ENCODE measurements at places on chromosomes 2 and 18.
A peak's percentile ranks its signal among the peaks of the same experiment; 100 is the strongest.

- peak; percentile 80 for DNase-seq
These were observed 7.8 kb upstream of the TRABD2A start for GRCh38 chr2:84888401-84889276.

DNA sequence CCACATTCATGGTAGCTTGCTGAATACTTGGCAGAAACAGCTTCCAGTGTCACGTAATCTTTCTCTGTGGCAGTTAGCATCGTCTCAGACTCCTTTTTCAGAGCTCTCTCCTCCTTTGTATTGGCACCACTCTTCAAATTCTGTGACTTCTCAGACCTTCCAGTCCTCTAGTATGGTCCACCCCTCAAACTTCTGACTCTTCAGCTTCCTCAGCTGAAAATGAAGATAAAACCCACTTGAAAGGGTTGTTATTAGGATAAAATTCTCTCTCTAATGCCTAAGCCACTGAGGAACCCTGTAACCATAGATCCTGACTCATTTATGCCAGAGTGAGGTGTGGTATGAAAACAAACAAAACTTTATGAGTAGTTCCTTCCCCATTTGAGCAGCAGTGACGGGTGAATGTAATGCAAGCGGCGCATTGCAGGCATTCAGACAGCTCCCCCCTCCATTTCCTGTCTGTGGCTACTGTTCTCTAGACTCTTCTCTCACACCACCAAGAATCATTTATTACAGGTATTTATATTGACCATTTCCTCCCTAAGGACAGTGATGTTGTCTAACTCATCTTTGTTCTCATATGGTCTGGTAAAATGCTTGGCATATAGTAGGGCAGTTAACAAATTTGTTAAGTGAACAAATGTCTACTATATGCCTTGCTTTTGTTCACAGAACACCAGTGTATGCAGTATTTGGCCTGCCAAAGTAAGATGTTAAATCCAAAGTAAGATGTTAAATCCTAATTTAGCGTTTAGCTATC, 35.3 kb downstream of the GALNT1 start:
- peak; percentile 66 for DNase-seq

- no peak for DNase-seq
These were observed 19.8 kb downstream of the NEMP2 start for GRCh38 chr2:190514676-190515075.

DNA sequence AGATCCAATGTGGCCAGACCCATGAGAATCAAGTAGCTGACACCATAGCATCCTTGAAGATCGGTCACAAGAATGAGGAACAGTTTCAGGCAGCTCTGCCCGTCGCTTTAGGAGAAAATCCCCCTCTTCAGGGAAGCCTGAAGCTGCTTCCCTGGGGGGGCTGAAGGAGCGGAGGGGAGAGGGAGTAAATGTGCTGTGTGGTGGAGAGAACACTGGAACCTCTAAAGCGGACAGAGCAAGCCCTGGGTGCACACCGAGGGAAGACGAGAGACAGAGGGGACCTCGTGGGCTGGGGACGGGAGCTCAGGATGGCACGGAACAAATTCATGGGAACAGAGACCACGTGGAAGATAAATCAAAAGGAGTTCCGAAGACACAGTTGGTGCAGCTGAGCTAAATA, 154.3 kb downstream of the NDUFA10 start:
- DNase-seq = no peak

- DNase-seq = peak; percentile 5
These were observed 16.3 kb downstream of the SLC3A1 start for GRCh38 chr2:44291281-44292248.

GRCh38 chr2:196983934-196984333, 57.4 kb upstream of the PGAP1 start:
- DNase-seq = no peak

DNA sequence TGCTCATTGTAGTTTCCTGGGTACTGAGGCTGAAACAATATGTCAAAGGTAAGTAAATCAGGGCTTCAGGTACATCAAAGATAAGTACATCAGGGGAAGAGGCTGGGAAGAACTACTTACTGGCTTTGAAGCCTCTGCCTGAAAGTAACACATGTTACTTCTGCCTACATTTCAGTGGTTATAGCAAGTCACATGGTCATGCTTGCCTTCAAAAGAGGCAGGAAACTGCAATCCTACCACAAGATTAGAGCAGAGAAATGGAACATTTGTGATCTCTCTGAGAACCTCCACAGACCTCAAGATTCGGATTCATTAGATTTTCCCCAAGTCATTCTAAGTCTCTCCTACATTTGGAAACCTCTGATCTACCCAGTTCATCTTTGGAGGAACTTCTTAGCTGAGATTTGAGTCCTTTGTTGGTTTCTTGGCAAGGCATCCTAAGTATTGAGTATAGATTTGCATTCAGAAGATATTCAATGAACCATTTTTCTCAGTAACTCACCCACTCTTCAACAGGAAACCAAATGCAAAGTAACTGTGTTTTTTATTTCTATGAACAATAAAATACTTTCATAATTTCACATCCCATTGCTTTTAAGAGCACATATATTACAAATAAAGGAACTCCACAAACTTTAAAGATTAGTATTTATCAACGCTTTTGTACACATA, 48.5 kb upstream of the CCDC195 start:
- no peak for DNase-seq

DNA sequence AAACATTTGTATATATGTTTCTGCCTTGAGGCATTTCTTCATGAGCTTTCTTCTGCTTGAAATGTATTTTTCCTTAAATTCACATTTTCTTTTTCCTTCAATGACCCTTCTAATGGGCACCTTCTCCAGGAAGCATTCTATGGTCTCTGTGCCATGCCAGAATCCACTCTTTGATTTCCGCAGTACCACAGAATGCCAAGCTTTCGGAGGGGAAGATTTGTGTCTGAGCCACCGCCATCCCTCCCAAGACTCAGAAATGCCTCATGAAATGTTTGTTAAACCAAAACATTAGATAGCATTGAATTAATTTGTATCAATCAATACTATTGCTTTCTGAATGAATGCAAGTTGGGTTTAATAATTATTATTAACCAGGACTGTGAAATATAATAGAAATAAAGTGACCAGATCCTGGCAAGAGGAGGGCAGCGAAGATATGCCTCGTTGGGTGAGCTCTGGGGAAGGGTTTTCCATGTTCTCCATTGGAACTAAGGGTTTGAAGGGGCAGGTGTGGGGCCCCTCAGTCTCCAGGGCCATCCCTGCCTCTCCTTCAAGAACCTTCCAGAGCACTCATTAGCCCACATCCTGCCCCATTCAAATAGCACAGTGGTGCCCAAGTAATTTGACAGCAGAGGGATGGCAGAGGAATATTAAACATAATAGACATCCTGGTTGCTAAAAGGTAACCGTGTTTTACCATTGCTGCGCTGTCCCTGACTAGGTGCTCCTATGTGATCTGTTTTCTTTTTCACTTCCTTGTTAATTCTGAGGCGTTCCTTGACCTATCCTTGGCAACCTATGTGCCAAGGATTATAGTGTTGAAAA, 189.6 kb downstream of the MYCN start:
- no peak for DNase-seq

- DNase-seq = no peak
These were observed 117.9 kb upstream of the OSR1 start for GRCh38 chr2:19476327-19476726.

DNA sequence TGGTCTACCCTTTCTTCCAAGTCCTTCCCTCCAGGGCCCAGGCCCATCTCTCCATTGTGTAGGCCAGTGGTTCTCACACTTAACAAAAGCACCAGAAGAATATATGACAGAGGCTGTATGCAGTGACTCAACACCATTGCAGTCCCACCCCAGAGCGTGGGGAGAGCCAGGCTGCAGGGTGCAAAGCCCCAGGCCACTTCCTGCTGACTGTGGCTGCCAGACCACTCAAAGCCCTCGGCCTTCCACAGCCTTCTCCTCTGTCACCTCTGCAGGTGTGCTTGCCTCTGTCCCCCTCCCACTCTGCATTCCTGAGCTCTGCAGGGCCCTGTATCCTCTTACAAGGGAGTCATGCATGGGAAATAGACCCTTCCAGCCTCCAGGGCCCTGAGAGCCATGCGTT, 40.4 kb upstream of the ARHGEF4 start:
- no peak for DNase-seq

DNA sequence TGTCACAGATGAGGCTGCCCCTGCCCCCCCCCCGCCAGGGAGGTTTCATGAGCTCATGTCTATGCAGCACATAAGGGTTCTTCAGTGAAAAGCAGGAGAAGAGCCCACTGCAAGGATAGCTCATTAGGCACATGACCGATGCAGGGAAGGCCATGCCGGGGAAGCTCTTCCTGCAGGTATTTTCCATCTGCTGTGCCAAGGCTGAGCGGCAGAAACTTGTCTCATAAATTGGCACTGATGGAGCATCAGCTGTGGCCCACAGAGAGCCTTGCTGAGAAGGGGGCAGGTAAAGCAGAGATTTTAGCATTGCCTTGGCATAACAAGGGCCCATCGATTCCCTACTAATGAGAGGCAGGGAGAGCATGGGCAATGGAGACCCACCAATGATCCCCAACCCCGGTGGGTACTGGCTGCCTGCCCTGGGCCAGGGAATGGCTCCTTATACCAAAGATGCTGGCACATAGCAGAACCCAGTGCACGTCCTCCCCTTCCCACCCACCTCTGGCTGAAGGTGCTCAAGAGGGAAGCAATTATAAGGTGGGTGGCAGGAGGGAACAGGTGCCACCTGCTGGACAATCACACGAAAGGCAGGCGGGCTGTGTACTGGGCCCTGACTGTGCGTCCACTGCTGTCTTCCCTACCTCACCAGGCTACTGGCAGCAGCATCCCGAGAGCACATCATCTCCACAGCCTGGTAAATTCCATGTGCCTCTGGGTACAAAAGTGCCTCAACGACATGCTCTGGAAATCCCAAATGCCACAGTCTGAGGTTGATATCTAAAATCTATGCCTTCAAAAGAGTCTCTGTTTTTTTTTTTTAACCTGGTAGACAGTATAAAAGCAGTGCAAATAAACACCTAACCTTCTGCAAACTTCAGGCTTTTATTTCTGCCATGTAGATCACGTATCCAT, 41.4 kb downstream of the STEAP3 start:
- DNase-seq = peak; percentile 21

- no peak for DNase-seq
These were observed 152.6 kb downstream of the THADA start for GRCh38 chr2:43443282-43443681.

- DNase-seq = no peak
These were observed 146.4 kb upstream of the COPS8 start for GRCh38 chr2:236939271-236939670.

- no peak for DNase-seq
These were observed 111.6 kb upstream of the DLX2 start for GRCh38 chr2:172214252-172214651.

DNA sequence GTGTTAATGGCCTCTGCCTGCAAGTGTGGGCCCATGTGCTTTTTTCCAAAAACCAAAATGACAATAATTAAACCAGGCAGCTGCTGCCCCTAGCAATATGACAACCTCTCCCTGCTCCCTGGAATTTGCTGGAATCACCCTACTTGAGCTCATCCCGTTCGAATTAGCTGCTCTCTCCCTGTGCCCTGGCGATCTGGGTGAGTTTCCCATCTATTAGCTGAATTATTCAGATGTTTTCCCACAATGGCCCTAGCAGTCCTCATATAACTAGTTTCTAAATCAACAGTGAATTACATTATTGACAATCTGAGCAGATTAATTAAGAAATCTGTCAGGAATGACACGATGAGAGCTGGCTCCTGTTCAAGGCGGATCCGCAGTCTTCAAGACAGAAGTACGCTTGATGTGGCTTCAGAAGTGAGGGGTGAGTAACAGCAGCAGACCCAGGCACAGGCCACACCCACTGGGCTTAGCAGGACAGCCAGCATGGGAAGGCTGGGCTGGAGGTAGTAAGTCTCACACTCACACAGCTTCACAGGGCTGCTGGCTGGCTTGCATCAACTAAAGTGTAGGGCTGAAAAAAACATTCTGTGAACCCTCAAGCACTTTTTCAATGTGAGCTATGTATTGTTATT, 366.2 kb upstream of the ID2 start:
- peak; percentile 56 for DNase-seq

DNA sequence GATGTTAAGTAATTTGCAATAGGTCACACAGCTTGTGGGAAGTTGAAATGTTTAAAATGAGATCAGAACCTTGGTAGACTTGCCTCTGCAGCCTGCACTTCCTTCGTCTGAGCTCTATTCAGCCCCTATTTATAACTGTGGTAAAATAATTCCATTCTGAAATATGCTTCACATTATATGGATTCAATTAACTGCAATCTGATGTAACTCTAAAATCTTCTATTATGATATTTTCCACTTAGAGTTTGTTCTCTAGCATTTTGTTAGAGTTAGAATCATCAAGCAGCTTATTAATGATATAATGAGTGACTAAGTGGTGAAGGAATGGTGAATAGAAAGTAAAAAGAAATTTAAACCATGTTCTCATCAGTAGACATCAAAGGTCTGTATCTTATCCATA, 139.6 kb upstream of the ARHGAP28 start:
- DNase-seq = no peak

DNA sequence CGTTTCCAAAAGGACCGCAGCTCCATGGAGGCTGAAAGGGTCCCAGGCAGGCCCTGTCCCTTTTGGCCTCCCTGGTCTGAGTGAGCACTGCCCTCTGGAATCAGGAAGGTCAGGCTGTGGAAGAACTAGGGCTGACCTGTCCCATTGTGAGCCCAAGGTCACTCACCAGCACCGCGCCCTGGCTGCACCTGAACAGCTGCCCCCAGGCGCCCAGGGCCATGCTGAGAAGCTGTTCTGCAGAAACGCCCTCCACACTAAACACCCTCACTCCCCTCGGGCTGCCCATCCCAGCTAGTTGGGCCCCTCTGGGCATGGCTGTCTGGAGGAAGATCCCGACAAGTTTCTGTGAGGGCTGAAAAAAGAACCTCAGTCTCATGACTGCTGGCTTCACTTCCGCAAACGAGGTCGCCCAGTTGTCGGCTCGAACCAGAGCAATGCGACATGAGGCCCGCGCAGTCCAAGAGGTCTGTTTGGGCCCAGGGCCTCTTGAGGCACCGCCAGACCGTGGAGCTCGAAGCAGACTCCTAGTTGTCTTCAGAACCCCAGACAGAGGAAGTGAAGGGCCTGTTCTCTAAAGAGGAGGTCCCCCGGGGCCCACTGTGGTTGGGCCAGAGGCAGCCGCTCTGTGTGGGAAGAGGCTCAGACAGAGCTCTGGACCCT, 64.4 kb downstream of the INPP5D start:
- no peak for DNase-seq

DNA sequence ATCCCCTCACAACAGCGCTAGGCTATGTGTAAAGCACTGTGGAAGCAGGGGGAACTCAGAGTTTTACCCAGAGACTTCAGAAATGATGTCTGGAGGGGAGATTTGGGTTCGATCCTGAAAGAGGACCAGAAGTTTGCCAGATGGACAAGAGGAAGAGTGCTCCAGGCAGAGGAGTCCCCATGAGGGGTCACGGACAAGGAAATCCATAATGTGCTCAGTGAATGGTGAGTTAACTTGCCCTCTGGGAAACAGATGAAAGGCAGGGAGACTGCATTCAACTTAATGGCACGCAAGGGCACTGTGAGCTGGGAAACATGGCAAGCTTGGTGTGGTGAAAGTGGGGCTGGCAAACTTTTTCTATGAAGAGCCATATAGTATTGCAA, 6.0 kb upstream of the ASAP2 start:
- DNase-seq = no peak
